Activated T-helper 2 cell treated with anti-CD3 and anti-CD28 coated beads, Interferon-gamma antibody, Interleukin-2, Interleukin-4, amounts not matched to agents 10 μg/mL and 5 μg/mL and 100 μg/mL, durations not matched to agents 14 hours and 24 hours and 36 hours (primary cell): ENCODE measurements at places on chromosomes 12 and 14. TPM values are rescaled to one million over a fixed set of nuclear protein-coding genes. Genes with fewer than 3 reads are reported as not detected.

Gene ZDHHC22
- total RNA-seq = not detected in 2 replicates

Gene PSMD9
- 65.2 and 71.0 TPM in 2 replicates for total RNA-seq

Gene TCTN2
- 3.0 and 3.3 TPM in 2 replicates for total RNA-seq

- H3K36me3 ChIP-seq = no peaks in the 10 kb centered on the region
- no peak overlapping the region for H3K27ac ChIP-seq
- H3K4me1 ChIP-seq = no peaks in the 10 kb centered on the region
- no peak for DNase-seq
- H3K4me3 ChIP-seq = no peak overlapping the region
Measured at GRCh38 chr12:20342111-20342510, 26.2 kb upstream of the PDE3A start.

DNA sequence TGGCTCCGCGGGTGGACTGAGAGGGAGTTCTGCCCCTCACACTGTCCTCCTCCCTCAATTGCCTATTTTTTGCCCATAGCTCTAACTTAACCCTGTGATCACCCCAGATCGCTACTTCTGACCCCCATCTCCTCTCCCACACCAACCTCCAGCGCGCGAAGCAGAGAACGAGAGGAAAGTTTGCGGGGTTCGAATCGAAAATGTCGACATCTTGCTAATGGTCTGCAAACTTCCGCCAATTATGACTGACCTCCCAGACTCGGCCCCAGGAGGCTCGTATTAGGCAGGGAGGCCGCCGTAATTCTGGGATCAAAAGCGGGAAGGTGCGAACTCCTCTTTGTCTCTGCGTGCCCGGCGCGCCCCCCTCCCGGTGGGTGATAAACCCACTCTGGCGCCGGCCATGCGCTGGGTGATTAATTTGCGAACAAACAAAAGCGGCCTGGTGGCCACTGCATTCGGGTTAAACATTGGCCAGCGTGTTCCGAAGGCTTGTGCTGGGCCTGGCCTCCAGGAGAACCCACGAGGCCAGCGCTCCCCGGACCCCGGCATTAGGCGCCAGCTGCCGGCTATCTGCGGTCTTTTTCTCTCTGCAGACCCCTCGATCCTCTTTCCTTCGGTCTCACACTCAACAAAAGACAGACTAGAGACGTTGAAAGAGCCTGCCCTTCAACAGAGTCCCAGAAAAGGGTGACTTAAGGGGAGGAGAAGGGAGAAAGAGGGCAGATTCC is 3.0 kb upstream of the TBX3 start:
- no peak overlapping the region for H3K27ac ChIP-seq
- H3K4me3 ChIP-seq = no peak overlapping the region
- peaks cover 4% of the 10 kb centered on the region for H3K36me3 ChIP-seq
- no peak for DNase-seq
